ENCODE measurements at places on chromosomes 1 and 21.

DNA sequence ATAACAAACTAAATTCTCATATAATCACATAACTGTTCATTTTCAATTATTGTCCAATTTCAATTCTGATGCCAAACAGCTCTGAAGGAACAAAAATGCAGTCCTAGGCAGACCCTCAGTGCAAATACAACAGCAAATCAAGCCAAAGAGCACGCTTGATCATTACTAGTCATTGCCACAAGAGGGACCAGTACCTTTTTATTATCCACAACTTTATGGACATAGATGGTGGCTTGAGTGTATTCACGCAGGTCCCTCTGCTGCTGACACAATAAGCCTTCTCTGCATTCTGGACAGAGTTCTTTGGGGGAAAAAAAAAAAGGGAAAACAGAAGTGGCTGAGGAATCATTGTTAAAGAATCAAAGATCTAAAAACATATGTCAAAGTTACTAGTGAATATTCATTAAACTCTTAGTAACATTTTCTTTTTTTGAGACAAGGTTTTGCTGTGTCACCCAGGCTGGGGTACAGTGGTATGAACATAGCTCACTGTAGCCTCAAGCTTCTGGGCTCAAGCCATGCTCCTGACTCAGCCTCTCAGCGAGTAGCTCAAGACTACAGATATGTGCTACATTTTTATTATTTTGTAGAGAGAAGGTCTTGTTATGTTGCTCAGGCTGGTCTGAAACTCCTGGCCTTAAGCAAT, 34.3 kb upstream of the RAP1GAP start:
- peak; percentile 83 for DNase-seq

- DNase-seq, result no peak
These were observed 1464.8 kb upstream of the PRMT6 start for GRCh38 chr1:105591681-105592080.

GRCh38 chr1:25533775-25534409, 9.5 kb upstream of the LDLRAP1 start:
- DNase-seq, result no peak

GRCh38 chr1:67522001-67522441, 91.8 kb upstream of the SERBP1 start:
- no peak for DNase-seq

GRCh38 chr1:205706601-205707502, 26.5 kb upstream of the SLC45A3 start:
- no peak for DNase-seq

GRCh38 chr21:17780539-17780938, 38.6 kb downstream of the C21orf91 start:
- no peak for DNase-seq

DNA sequence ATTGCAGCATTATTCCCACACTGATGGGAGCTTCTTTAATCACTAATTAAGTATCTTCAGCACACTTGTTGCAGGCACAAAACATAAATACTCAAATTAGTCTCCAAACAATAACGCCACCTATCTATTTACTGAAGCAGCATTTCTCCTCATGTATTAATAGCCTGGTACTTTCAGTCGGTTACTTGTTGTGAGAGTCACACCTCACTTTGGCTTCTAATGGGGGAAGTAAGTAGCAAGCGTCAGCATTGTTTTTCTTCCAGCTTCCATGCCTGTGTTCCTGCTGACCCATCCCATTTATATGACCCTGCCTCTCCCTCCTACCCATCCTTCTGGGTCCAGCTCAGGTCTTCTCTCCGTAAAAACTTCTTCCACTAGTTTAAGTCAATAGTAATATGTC, 31.9 kb upstream of the DENND1B start:
- no peak for DNase-seq

Measured in stromal cell of bone marrow (primary cell).